ENCODE measurements at places on chromosomes 12 and 14.

DNA sequence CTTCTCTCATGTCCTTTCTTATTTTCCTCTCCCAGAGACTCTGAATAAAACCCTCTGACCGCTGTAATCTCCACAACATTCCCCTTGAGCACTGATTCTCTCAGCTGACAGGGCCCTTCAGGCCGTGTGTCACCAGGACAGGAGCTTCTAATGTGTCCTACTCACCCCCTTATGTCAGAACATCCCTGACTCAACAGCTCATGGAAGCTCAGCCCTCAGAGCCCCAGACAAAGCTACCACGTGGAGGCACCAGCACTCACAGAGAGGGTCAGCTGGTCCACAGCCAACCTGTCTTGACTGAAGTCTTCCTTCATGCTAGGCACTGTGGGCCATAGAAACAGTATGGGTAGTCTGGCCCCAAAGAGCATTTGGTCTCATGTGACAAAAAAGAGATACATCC is 49.8 kb downstream of the SMUG1 start:
- DNase-seq: no peak
- no peak overlapping the region for H3K4me3 ChIP-seq
- H3K4me1 ChIP-seq: no peaks in the 10 kb centered on the region

GRCh38 chr12:51729331-51729730 is 119.2 kb downstream of the FIGNL2 start:
- H3K4me1 ChIP-seq: no peaks in the 10 kb centered on the region
- no peak overlapping the region for H3K27ac ChIP-seq
- no peak overlapping the region for H3K4me3 ChIP-seq
- H3K36me3 ChIP-seq: no peaks in the 10 kb centered on the region
- H3K27me3 ChIP-seq: peaks cover 42% of the 10 kb centered on the region

DNA sequence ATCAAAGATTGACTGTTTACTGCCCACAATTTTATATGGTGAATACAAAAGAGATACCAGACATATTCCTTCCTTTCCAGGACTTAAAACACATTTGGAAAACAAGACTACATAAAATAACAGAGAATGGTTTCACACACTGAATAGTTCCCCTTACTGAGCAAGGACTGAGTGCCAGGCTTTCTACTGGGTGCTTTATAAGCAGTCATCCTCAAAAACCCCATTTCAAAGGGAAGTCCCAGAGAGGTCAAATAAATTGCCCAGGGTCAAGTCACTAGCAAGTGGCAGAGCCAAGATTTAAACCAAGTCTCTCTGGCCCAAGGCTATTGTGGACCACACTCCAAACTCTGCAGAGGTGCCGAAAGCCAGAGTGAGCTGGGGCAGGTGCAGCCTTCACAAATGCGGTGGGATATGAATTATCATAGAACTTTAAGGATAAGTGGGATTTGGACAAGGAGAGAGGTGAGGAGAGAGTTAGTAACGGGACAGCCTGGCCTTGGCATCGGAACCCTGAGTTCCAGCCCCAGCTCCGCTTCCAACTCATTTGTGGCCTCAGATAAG is 9.1 kb upstream of the RPAP3 start:
- peaks cover 3% of the 10 kb centered on the region for H3K36me3 ChIP-seq
- no peaks in the 10 kb centered on the region for H3K27me3 ChIP-seq
- no peak for DNase-seq
- H3K27ac ChIP-seq: no peak overlapping the region
- H3K4me3 ChIP-seq: no peak overlapping the region

DNA sequence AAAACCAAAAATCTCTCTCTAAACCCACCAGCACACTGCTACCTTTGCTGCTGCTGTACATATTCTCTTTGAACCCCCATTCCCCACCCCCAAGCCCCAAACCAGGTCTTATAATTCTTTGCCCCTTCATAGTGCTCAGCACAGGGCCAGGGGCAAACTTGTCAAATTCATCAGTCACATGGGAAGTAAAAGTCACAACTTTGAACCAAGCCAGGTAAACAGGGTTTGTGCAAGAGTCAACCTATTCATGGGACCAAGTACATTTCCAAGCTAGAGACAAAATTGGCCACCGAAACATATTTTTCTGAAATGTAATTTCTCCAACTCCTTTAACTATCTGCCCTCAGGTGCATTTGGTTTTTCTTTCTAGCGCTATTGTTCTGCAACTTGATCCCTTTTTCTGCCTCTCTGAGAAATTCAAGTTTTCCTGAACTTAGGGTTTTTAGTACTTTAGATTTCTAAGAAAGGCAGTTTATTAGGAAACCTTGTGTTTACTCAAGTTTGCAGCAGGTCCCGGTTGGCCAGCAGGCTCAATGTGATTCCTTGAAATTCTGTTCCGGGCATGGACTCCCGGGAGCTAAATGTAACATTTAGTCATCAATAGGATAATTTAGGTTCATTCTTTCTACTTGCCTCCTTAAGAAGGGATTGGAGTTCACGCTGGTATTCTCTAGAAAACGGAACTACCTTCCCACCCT is 230.5 kb downstream of the EFCAB11 start:
- H3K27ac ChIP-seq: peak overlapping the region; percentile 76
- H3K4me1 ChIP-seq: peaks cover 67% of the 10 kb centered on the region
- H3K36me3 ChIP-seq: peaks cover 11% of the 10 kb centered on the region

GRCh38 chr14:100540926-100541620 is 46.1 kb downstream of the BEGAIN start:
- no peaks in the 10 kb centered on the region for H3K27me3 ChIP-seq
- no peak for DNase-seq
- peaks cover 8% of the 10 kb centered on the region for H3K4me1 ChIP-seq
- no peaks in the 10 kb centered on the region for H3K36me3 ChIP-seq
- H3K27ac ChIP-seq: no peak overlapping the region

All from activated CD4-positive, alpha-beta memory T cell treated with anti-CD3 and anti-CD28 coated beads, Interleukin-2, amount 10 ng/mL, durations not matched to agents 7 days and 5 days (primary cell).